ENCODE measurements at places on chromosomes 2 and 18.

DNA sequence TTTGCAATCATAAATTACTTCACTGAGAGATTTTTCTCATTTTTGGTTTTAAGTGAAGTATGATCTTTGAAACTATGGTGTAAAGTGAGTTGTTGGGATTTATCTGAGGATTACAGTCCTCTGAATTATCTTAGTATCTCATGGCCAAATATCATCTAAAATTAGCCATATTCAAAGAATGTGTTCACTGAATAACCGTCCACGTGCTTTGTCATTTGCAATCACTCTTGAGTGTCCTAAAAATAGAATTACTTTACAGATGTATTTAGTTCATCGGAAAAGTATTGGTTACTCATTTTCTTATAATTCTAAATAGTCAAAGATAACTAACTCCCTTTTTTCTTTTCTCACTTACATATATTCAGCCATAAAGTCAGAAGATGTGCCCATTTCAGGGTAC is 141.2 kb downstream of the RTN4 start:
- DNase-seq: no peak

GRCh38 chr2:10326707-10327594 is 24.2 kb downstream of the HPCAL1 start:
- no peak for DNase-seq

- no peak for DNase-seq
These were observed 522.9 kb downstream of the TMEM182 start for GRCh38 chr2:103284750-103285149.

DNA sequence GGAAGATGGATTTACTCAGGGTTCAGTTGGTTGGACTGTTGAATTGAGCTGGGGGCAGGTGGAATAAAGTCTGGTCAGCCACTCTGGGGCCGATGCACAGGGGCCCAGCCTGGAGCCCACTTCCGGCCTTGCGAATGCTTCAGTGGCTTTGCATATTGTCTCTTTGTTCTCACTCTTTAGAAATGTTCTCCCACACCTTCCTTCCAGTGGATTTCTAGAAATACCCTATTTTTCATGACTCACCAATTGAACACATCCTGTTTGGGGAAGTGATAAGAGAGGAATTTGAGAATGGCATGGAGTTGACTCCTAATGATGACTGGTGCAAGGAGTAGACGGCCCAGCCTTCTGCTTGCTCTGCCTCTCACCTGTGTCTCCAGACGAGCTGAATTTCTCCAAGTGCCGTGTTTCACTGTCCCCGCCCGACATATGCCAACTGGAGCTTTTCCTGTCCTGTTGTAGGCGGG is 28.1 kb downstream of the ASAP2 start:
- DNase-seq: no peak
